ENCODE measurements at places on chromosomes 11 and 22.

GRCh38 chr11:29173660-29174062 lies 843.2 kb downstream of the KCNA4 start:
- no peak for DNase-seq

GRCh38 chr11:111303461-111303860 lies 5.1 kb downstream of the POU2AF3 start:
- DNase-seq: no peak

DNA sequence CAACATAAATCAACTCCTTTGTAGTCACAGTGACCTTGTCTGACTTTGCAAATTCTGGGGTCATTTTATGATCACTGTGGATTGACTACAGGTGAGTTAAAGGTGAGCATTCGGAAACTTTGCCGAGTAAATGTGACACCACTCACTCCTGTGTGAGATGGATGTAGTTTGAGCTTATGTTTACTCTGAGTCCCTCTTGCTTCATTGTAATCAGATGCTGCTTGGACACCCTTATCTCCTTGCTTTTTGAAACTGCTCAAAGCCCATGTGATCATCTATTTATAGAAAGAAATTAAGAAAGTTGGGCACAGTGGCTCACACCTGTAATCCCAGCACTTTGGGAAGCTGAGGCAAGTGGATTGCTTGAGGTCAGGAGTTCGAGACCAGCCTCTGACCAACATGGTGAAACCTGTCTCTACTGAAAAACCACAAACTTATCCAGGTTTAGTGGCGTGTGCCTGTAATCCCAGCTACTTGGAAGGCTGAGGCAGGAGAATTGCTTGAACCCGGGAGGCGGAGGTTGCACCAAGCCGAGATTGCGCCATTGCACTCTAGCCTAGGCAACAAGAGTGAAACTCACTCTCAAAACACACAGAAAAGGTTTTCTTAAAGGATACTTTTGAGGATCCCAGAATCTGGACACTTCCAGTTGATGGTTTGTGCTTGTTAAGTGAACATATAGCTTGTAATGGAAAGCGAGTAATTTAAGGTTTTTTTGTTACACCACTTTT lies 7.2 kb downstream of the FAM118A start:
- no peak for DNase-seq

DNA sequence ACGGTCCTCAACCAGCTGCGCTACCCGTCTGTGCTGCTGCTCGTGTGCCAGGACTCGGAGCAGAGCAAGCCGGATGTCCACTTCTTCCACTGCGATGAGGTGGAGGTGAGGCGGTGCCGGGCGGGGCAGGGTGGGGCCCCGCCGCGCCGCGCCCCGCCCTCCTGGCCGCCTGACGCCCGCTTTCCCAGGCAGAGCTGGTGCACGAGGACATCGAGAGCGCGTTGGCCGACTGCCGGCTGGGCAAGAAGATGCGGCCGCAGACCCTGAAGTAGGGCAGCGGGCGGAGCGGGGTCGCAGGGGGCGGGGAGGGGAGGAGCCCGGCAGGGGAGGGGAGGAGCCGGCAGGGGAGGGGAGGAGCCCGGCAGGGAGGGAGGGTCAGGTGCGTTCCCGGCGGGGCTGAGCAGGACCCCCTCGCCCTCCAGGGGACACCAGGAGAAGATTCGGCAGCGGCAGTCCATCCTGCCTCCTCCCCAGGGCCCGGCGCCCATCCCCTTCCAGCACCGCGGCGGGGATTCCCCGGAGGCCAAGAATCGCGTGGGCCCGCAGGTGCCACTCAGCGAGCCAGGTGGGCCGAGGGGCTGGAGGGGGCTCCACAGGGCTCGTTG lies 14.7 kb downstream of the EPS8L2 start:
- no peak for DNase-seq

DNA sequence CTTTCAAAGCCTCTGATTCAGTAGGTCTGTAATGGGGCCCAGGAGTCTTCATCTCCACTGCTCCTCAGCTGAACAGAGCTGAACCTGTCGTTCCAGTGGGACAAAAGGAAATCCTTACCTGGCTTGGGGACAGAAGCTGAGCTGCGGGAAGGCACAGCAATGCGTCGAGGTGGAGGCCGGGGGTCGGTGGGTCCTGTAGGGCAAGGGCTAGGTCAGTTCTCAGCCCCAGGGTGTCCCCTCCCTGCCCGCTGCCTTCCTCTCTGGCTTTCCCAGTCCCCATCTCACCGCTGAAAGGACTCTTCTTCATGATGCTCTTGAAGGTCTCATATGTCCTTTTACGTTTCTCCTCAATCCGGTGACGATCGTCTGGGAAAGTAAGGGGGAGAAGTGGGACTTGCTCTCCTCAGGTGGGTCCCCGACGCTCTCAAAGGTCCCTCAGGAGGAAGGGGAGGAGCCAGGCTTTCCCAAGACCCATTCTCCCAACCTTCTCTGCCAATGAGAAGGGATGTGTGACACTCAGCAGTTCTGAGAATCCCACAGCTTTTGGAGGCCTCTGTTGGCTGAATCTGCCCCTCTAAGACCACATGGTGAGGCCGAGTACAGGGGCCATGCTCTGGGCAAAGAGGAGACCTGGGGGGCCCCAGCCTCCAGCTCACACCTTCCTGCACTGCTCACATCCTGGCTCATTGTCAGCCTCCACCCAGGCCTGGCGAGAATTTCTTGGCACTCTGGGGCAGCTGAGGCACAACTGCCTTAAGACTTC lies 7.0 kb downstream of the RELA start:
- no peak for DNase-seq

- no peak for DNase-seq
These were observed 45.2 kb downstream of the LGR4 start for GRCh38 chr11:27427183-27427980.

DNA sequence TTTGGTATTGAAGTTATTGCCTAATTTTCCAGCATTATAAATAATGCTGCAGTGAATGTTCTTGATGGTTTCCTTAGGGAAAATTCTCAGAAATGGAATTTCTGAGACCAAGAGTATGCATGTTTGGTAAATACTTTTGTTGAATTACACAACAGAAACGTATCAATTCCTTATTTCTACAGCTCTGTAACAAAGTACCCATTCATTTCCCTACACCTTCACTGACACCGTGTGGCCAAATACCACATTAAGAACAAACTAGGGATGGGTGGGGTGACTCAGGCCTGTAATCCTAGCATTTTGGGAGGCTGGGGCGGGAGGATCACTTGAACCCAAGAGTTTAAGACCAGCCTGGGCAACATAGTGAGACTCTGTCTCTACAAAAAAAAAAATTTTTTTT lies 21.8 kb downstream of the MCAM start:
- DNase-seq: no peak

DNA sequence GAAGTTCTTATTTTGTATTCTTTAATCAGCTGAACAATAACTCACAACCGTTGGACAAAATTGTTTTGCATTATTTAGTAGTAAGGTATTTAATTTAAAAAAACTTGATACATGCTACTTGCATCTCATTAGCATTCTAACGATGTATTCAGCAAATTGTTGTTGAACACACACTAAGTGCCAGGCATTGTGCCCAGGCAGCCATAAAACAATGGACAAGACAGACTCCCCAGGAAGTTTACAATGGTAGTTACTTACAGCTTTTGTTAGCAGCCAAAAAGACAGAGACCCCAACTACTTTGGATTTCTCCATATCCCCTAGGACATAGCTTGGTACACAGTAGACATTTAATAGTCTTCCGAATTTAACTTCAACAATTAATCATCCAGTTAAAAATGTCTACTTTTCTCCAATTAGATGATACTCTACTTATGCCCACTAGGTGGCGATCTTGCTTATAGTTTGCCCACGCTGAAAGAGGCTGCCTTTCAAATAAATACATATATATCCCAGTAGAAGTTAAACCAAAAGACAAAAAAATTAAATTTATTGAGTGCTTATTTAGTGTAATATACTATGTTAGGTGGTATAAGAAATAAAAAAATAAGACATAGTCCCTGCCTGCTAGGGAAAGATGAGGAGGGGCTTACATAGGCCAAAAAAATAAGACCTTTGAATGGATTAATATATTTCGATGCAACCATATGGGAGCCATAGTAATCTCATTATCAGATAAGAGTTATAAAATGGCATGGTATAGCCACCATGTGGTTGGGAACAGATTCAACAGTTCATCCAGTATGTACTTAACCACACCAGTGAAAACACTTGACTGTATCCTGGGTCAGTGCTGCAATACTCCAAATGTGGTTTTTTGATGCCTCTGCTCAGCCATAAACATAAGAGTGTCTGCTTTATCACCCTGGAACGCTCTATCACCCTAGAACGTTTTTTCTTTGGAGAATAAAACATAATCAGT lies 2.0 kb upstream of the FJX1 start:
- DNase-seq: no peak

DNA sequence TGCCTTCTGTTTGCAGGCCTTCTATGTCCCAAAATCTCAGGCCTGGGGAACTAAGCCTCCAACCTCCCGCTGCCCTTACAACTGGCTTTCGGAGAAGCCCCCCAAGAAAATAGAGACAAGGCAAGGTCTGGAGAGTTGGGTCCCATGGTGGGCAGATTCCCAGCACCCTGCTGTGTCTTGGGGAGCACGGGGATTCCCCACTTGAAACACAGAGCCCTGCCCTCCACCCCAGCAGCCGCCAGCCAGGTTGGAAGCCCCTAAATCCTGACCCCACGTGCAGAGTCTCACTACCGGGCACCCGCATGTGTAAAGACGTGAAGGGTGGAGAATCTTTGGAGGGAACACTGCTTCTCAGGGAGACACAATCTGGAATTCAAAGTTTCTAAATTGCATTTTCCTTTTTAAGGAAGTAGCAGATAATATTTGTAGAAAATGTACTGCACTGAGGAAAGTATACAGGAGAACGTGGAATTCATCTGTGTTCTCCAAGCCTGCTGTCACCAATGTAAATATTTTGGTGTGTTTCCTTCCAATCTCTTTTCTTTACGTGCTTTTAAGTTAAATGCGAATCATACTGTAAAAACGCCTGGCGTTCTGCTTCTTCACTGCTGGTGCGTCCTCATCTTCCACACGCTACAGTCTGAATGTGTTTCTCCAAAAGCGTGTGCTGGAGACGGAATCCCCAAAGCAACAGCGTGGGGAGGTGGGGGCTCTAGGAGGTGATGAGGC lies 220.9 kb downstream of the BRD1 start:
- no peak for DNase-seq

DNA sequence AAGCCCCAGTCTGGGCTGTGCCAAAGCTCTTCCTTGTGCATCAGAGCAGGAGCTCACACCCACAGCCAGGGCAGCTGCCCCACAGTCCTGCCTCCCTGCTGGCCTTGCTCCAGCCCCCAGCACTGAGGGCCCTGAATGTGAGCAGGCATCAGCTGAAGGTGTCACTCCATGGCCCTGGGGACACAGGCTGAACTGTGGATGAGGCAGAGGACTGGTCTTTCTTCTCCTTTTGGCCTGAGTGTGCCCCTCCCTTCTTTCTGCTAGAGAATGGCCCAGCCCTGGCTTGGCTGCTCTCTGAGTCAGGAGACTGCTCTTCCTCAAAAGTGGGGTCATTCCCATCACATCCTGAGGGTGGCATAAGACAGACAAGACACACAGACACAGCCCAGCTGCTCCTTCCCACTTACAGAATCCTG lies 16.2 kb downstream of the OTOG start:
- DNase-seq: no peak

- no peak for DNase-seq
These were observed 15.2 kb upstream of the PLAAT3 start for GRCh38 chr11:63629426-63629825.

- DNase-seq: no peak
These were observed 14.8 kb upstream of the TMEM216 start for GRCh38 chr11:61377461-61378160.

- DNase-seq: no peak
These were observed 5.4 kb upstream of the C11orf86 start for GRCh38 chr11:66969584-66970225.

DNA sequence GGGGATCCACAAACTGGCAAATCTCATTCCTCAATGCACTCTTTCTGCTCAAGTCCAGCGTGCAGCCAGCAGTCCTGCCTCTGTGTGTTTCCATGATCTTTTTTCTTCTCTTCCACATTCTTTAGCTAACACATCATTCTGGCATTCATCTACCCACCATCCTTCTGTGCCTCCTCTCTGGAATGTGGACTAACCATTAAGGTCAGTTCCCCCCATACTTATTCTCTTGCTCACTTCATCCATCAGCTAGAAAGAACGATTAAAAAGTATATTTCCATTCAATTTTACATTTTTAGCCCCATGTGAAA lies 7.8 kb downstream of the KIRREL3 start:
- no peak for DNase-seq

Measured in stimulated activated CD4-positive, alpha-beta T cell treated with anti-CD3 and anti-CD28 coated beads, Interleukin-15, amount 100 ng/mL, for 1 hour (primary cell).